ENCODE measurements at places on chromosomes 2 and 18. TPM values are rescaled to one million over a fixed set of nuclear protein-coding genes. Genes with fewer than 3 reads are reported as not detected.

DNA sequence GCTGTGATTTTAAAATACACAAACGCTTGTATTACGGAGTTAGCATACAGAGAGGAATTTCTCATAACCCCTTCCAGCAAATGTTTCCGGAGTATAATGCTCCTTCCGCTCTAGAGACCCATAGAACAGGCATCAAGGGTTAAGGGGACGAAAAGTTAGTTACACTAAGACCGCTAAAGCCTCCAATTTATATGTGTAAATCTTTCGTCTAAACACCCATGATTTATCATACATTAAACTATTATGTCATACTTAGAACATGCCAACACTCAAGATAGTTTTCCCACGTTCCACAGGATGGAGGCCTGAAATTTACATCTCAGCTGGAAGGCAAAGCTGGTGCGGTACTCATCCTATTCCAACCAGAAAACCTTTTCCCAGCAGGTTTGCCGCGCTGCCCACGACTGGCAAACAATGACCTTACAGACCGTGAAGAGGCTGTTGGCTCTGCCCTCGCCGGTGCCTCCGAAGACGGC lies 650 bp downstream of the ORMDL1 start:
- H3K36me3 ChIP-seq, result peaks cover 24% of the 10 kb centered on the region
- no peaks in the 10 kb centered on the region for H3K27me3 ChIP-seq
- peaks cover 33% of the 10 kb centered on the region for H3K4me1 ChIP-seq
- H3K27ac ChIP-seq, result peak overlapping the region; percentile 93
- DNase-seq, result no peak
- H3K4me3 ChIP-seq, result peak overlapping the region; percentile 91

The RGPD5 gene
- total RNA-seq, result 111 TPM

- no peak overlapping the region for H3K27ac ChIP-seq
- no peak overlapping the region for H3K4me3 ChIP-seq
- peaks cover 8% of the 10 kb centered on the region for H3K36me3 ChIP-seq
- no peak for DNase-seq
These were observed 14.2 kb downstream of the NAGK start for GRCh38 chr2:71082402-71083252.

DNA sequence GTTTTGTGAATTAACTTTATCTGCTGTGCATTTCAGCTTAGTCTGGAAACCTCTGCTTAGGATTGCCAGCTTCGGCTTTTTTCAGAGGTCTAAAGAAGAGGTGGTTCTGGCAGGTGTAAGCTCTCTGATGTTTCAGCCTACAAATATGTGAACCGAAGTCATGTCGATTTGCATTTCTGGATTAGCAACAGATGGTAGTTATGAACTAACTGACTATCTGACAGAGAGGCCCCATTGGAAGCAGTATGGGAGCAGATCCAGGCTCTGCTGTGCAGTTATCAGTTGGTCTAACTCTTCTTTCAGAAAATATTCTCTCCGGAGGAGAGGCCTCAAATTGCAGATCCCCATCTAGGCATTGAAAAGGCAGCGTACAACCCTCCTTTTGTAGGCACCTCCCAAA lies 32.7 kb upstream of the SPRED2 start:
- H3K4me3 ChIP-seq, result no peak overlapping the region
- peaks cover 12% of the 10 kb centered on the region for H3K4me1 ChIP-seq
- no peak overlapping the region for H3K27ac ChIP-seq
- H3K36me3 ChIP-seq, result no peaks in the 10 kb centered on the region
- H3K27me3 ChIP-seq, result peaks cover 8% of the 10 kb centered on the region

The SAG gene
- total RNA-seq, result not detected

The FSHR gene
- not detected for total RNA-seq

DNA sequence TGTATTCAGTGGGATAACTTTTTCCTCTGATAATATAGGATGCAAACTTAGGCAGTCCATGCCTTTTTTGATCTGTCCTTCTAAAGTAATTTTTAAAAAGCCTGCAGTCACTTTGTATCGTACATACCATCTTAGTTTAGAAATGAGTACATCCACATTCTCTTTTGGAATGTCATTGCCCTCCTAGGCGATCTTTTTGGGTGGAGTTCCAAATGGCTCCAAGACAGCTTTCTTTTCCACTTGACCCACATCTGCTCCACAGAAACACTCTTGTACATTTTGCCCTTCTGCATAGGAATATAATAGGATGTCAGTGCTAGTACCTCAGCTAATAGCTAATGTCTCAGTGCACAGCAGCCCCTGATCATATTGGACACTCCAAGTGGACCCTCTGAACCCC lies 21.8 kb upstream of the HTR2B start:
- peaks cover 16% of the 10 kb centered on the region for H3K36me3 ChIP-seq
- H3K4me1 ChIP-seq, result peaks cover 16% of the 10 kb centered on the region
- H3K27me3 ChIP-seq, result no peaks in the 10 kb centered on the region
- peak overlapping the region; percentile 20 for H3K27ac ChIP-seq
- no peak overlapping the region for H3K4me3 ChIP-seq
- DNase-seq, result no peak

GRCh38 chr2:61888267-61889055 lies at the start of gene CCT4:
Gene CCT4, minus strand, starts transcription at chr2:61888656. Its CDS starts 149 bp downstream, at chr2:61888507.
- peak; percentile 85 for DNase-seq
- no peaks in the 10 kb centered on the region for H3K27me3 ChIP-seq
- peak within 1 kb of the TSS; percentile 100 for H3K27ac ChIP-seq
- H3K4me3 ChIP-seq, result peak within 1 kb of the TSS; percentile 98

The CRYGD gene
- not detected for total RNA-seq

The TMEM18 gene
- total RNA-seq, result 35.9 TPM

- no peaks in the 10 kb centered on the region for H3K4me1 ChIP-seq
- H3K27ac ChIP-seq, result no peak overlapping the region
- no peak overlapping the region for H3K4me3 ChIP-seq
- H3K36me3 ChIP-seq, result peaks cover 21% of the 10 kb centered on the region
These were observed 43.6 kb downstream of the MAP3K20 start for GRCh38 chr2:173119069-173119807.

The TSHZ1 gene
- total RNA-seq, result 48.6 TPM

The POMC gene
- 0.29 TPM for total RNA-seq

DNA sequence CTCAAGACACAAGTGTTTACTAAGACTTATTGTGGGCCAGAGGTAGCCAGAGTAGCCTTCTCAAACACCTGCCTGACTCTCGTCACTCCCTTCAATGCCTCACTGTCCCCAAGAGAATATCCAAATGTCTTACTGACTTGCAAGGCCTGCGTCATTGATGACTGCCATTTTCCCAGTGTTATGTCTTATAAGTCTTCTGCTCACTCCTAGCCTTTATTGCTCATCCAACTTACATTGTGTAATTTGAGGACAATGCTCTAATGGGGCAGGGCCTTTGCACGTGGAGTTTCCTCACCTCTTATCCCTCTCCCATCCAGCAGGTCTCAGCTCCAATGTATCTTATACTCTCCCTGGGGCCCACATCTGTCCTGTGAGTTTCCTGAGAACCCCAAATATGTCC lies 10.1 kb upstream of the CD226 start:
- H3K4me3 ChIP-seq, result no peak overlapping the region
- H3K36me3 ChIP-seq, result no peaks in the 10 kb centered on the region
- H3K4me1 ChIP-seq, result no peaks in the 10 kb centered on the region
- DNase-seq, result no peak
- no peak overlapping the region for H3K27ac ChIP-seq

GRCh38 chr2:25521665-25522387 lies 151.6 kb downstream of the DTNB start:
- no peak for DNase-seq
- H3K36me3 ChIP-seq, result peaks cover 3% of the 10 kb centered on the region
- H3K27me3 ChIP-seq, result no peaks in the 10 kb centered on the region
- no peak overlapping the region for H3K4me3 ChIP-seq

The LTBP1 gene
- total RNA-seq, result 80.2 TPM

The CCDC178 gene
- 3.1 TPM for total RNA-seq

GRCh38 chr2:199019898-199020507 lies 437.7 kb downstream of the SATB2 start:
- H3K4me1 ChIP-seq, result no peaks in the 10 kb centered on the region
- DNase-seq, result no peak
- H3K27ac ChIP-seq, result no peak overlapping the region
- H3K36me3 ChIP-seq, result no peaks in the 10 kb centered on the region
- peaks cover 16% of the 10 kb centered on the region for H3K27me3 ChIP-seq

- no peak for DNase-seq
- no peaks in the 10 kb centered on the region for H3K36me3 ChIP-seq
- no peak overlapping the region for H3K4me3 ChIP-seq
- H3K4me1 ChIP-seq, result no peaks in the 10 kb centered on the region
- no peaks in the 10 kb centered on the region for H3K27me3 ChIP-seq
- no peak overlapping the region for H3K27ac ChIP-seq
These were observed 287.4 kb downstream of the MBD2 start for GRCh38 chr18:53937037-53937436.

The SERPINB3 gene
- total RNA-seq, result not detected

DNA sequence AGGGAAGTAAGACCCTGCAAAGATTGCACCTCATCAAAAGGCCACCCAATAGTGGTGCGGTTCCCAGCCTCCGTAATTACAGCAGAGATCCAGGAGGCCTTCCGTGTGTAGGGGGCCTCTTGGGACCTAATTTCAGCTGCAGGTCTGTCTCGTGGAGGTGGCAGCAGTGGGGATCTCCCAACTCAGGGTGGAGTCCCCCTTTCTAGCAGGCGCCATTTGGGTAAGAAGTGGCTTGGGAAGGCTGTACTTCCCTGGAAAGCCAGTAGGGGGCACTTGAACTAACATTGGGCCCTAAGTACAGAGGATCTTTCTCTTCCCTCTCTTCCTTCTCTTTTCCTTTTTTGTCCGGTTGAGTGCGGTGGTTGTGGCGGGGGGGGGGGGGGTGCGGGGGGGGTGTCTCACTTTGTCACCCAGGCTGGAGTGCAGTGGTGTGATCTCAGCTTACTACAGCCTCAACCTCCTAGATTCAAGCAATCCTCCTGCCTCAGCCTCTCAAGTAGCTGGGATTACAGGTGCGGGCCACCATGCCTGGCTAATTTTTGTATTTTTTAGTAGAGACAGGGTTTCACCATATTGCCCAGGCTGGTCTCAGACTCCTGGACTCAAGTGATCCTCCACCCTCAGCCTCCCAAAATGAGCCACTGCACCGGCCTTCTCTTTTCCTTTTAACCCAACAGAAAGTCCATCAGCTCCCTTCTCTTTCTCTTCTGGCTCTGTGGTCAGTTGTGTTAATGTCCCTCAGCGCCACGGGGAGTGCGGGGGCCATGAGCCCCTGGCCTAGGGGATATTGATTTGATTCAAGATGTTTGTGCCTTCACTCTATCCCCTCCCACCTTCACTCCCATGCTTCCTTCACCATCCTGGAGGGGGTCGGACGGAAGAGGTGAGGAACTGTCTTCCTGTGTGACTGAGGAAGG lies 32.0 kb downstream of the CENPO start:
- peak; percentile 22 for DNase-seq
- peaks cover 12% of the 10 kb centered on the region for H3K36me3 ChIP-seq
- H3K27me3 ChIP-seq, result no peaks in the 10 kb centered on the region
- no peak overlapping the region for H3K4me3 ChIP-seq

DNA sequence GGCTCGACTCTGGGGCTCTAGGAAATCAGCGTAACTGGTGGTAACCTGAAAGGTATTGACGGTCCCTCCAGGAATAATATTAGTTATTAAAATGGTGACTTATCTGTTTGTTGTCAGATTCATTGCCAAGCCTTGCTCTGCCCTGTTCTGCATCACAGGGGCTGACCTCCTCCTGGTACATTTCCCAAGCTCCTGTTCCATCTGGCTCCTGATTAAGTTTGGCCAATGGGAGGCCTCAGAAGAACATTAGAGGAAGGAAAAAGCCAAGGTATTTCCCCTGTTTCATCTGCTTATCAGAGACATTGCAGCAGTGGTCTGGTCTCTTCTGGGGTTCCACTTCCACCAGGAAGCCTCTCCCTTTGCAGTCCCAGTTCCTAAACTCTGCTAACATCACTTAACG lies 527.0 kb downstream of the TNS1 start:
- no peaks in the 10 kb centered on the region for H3K36me3 ChIP-seq
- no peak for DNase-seq
- H3K4me1 ChIP-seq, result peaks cover 17% of the 10 kb centered on the region
- no peaks in the 10 kb centered on the region for H3K27me3 ChIP-seq
- H3K4me3 ChIP-seq, result no peak overlapping the region

GRCh38 chr2:109692013-109692743 lies 78.0 kb downstream of the SOWAHC start:
- H3K27me3 ChIP-seq, result no peaks in the 10 kb centered on the region
- H3K4me1 ChIP-seq, result peaks cover 55% of the 10 kb centered on the region
- no peak for DNase-seq
- H3K27ac ChIP-seq, result no peak overlapping the region
- H3K36me3 ChIP-seq, result peaks cover 2% of the 10 kb centered on the region
- no peak overlapping the region for H3K4me3 ChIP-seq

DNA sequence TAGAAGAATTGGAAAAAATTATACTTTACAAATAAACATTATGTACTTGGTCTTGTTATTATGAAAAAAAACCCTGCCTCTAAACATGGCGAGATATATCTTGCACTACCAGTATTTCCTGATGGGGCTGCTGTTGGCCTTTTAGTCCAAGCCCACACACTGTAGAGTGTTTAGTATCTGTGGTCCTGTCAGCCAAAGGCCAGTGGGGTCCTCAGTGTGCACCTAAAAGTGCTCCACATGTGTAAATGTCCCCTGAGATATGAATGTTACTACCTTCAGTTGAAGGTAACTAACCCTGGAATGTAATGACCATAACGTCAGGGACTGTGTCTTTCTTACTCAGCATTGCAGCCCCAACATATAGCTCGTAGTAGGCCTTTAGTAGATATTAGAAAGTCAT lies 71.1 kb upstream of the HK2 start:
- no peaks in the 10 kb centered on the region for H3K27me3 ChIP-seq
- no peak overlapping the region for H3K27ac ChIP-seq
- no peak for DNase-seq
- H3K4me3 ChIP-seq, result no peak overlapping the region
- H3K36me3 ChIP-seq, result peaks cover 2% of the 10 kb centered on the region

The ANKRD36B gene
- total RNA-seq, result 64.5 TPM

GRCh38 chr2:200367155-200367554 lies 60.7 kb downstream of the SPATS2L start:
- H3K27me3 ChIP-seq, result no peaks in the 10 kb centered on the region
- no peak overlapping the region for H3K4me3 ChIP-seq
- peak overlapping the region; percentile 72 for H3K27ac ChIP-seq
- no peaks in the 10 kb centered on the region for H3K36me3 ChIP-seq
- DNase-seq, result no peak

The EMILIN1 gene
- total RNA-seq, result 179 TPM

The LYG2 gene
- total RNA-seq, result not detected

- H3K27me3 ChIP-seq, result no peaks in the 10 kb centered on the region
- no peaks in the 10 kb centered on the region for H3K36me3 ChIP-seq
- peaks cover 4% of the 10 kb centered on the region for H3K4me1 ChIP-seq
- no peak for DNase-seq
- no peak overlapping the region for H3K4me3 ChIP-seq
These were observed 113.1 kb downstream of the MREG start for GRCh38 chr2:215900203-215900611.

Measured in mesothelial cell of epicardium (in vitro differentiated cells).